Activated effector memory CD4-positive, alpha-beta T cell treated with Interleukin-2 at 50 U/mL for 16 hours (primary cell): ENCODE measurements at places on chromosomes 2 and 18.

- DNase-seq = no peak
These were observed 177.5 kb downstream of the TMEM18 start for GRCh38 chr2:499726-500125.

DNA sequence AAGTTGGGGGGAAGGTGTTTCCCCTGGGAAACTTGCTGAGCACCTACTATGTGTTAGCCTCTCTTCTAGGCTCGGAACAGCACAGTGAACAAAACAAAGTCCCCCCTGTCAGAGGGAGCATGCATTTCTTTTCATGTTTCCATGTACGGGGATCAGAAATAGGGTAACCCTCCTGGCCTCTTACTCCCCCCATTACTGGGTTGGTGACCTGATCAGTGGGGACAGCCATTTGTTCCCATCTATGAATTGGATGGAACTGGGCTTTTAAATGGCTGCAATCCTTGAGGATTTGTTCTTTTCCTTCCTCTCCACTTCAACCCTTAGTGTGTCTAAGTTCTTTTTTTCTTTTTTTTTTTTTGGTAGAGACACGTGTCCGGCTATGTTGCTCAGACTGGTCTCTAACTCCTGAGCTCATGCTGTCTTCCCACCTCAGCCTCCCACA is 13.7 kb downstream of the NCL start:
- DNase-seq = no peak

DNA sequence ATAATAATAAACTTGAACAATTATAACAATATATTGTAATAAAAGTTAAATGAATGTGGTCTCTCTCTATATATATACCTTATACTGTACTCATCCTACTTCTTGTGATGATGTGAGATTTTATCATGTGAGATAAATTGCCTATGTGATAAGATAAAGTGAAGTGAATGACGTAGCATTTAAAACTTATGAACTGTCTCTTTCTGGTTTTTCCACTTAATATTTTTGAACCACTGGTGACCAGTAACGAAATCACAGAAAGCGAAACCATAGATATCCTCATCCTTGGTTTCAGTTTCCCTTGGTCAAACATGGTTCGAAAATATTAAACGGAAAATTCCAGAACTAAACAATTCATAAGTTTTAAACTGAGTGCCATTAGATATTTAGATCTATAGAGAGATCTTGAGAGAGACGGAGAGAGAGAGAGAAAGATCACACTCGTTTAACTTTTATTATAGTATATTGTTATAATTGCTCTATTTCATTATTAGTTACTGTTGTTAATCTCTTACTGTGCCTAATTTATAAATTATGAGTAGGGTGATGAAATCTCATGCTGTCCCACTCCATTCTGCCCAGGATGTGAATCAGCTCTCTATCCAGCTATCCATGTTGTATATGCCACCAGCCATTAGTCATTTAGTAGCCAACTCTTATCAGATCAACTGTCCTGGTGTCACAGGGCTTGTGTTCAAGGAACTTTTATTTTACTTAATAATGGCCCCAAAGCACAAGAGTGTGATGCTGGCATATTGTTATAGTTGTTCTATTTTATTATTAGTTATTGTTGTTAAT is 156.8 kb downstream of the THADA start:
- DNase-seq = no peak

- DNase-seq = no peak
These were observed 57.4 kb downstream of the RHBDD1 start for GRCh38 chr2:226893216-226893615.

- DNase-seq = no peak
These were observed 27.2 kb downstream of the IL1R2 start for GRCh38 chr2:102018823-102019445.

GRCh38 chr18:79360933-79361332 is 34.8 kb upstream of the NFATC1 start:
- no peak for DNase-seq

GRCh38 chr2:6785493-6785892 is 80.2 kb downstream of the CMPK2 start:
- no peak for DNase-seq
